ENCODE measurements at places on chromosomes 2 and 18.

GRCh38 chr2:23118894-23119293 lies 266.1 kb upstream of the KLHL29 start:
- DNase-seq = no peak

DNA sequence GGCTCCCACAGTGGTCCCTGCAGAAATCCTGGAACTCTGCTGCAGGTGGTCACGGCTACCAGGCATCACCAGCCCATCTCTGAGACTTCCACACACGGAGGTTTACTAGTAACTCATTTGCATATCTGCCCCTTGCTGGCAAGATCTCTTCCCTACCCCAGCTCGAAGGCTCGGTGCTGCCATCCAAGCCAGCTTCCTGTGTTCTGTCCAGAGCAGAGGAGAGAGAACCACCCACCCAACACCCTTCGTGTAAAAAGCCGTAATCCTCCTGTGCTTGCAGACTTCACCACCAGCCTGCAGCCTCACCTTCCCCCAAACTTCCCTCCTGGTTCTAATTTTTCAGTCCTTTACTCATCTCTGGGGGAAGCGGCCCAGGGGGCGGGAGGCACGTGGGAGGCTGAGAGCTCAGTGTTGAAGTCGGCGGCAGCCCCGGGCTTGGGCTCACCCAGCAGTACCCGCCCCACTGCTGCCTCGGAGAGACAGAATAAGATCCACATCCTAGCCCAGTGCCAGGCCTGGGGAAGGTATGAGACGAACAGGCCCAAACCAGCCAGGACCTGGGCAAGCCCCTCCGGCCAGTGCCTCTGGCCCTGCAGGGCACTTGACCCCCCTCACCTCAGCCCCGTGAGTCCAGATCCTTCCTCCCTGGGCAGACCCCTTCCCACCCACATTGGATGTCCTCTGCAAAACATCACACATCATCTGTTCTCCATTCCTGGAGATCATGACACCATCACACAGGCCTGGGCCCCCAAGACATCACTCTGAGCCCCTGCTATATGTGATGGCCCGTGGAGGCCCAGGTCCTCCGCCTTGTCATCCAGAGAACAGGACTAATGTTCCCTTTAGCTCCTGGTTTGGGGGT lies 145.8 kb upstream of the ID2 start:
- DNase-seq = no peak

GRCh38 chr18:22604986-22605421 lies 187.3 kb upstream of the CTAGE1 start:
- no peak for DNase-seq

GRCh38 chr18:8329186-8329771 lies 280.0 kb upstream of the RAB12 start:
- no peak for DNase-seq

- DNase-seq = no peak
Observed at GRCh38 chr2:189402932-189403331, 38.3 kb upstream of the WDR75 start.

DNA sequence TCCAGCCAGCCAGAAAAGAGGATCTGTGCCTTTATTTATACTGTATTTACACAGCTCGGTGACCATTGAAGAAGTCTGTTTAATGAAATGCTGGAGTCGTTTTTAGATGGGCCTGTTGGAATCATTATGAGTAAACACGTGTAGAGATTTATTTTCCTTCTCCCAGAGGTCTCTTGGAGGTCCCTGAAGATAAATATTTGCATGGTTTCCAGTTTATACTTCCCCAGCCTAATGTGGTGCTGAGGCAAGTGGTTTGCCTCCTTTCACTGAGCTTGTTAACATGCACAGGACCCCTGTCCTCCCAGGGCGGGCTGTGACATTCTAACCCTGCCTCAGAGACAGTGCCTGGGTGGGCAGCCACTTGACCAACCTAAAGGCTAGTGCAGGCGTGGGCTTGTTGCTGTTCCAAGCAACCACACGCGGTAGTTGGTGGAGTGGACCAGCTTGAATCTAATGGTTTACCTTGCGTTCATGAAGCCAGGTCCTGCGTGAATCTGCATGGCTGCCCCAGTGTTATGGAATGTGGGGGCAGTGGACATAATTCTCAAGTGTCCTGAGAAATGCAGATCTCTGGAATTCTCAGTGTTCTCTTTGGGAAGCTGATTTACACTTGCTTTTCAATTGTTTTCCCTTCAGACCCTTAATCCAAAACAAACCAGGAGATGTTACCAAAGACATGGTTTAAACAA lies 130.2 kb upstream of the DLX2 start:
- DNase-seq = no peak

DNA sequence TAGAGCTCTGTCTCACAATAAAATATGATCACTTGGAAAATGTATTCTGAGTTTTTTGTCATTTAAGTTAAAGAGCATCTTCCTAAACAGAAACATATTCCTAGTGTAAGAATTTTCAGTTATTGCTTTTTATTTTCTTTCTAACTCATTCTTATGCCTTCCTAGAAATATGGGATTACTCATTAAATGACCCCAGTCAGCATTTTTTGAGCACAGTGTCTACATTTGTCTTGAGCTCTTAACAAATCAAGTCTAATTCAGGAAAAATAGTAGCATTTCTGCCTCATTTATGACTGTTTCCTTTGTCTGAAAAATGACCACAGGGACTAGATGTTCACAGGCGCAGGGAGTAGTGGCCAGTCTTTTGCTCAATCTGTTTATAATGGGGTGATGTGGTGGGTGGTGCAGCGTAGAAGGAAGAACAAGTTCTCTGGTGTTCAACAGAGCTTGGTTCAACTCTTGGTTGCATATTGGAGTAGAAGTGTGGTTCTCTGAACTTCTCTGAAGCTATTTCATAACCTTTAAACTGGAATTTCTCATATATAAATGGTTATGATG lies 267.1 kb downstream of the CYRIA start:
- DNase-seq = no peak

DNA sequence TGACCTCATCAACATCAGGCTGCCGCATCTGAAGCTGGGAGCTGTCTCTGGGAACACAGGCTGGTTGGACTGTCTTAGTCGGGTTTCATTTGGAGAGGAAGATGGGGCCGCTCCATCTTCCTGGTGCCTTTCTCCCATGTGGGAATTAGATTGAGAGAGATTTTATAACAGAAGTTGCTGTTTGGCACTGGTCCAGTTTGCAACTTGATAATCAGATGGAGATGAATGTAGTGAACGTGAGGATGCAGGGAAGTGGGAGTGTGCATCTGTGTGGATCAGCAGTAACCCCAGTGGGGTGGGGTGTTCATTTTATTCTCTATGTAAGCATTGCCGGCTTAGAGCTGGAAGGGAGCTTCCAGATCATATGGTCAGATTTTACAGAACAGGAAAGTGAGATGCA lies 250.9 kb downstream of the DCDC2C start:
- no peak for DNase-seq

DNA sequence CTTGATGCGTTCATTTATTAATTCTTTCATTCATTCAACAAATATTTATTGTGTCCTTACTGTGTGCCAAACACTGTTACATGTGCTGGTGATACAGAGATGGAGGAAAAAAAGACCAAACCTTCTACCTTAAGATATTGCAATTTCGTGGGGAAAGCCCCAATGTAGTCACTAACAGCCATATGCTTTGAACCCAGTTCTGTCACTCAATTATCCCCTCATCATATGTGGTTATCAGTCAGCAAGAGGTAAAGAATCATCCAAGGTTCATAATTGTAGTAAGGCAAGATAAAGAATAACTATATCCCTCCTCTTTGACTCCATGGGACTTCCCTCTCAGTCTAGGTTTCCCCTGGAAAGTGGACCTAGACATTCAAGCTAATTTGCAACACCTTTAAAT lies 1185.6 kb upstream of the CELF4 start:
- no peak for DNase-seq

- DNase-seq = no peak
Observed at GRCh38 chr2:75108937-75109482, 90.3 kb downstream of the TACR1 start.

- DNase-seq = no peak
Observed at GRCh38 chr2:142822190-142822589, 55.3 kb upstream of the KYNU start.

GRCh38 chr2:71466301-71467179 lies 13.2 kb downstream of the DYSF start:
- DNase-seq = no peak

DNA sequence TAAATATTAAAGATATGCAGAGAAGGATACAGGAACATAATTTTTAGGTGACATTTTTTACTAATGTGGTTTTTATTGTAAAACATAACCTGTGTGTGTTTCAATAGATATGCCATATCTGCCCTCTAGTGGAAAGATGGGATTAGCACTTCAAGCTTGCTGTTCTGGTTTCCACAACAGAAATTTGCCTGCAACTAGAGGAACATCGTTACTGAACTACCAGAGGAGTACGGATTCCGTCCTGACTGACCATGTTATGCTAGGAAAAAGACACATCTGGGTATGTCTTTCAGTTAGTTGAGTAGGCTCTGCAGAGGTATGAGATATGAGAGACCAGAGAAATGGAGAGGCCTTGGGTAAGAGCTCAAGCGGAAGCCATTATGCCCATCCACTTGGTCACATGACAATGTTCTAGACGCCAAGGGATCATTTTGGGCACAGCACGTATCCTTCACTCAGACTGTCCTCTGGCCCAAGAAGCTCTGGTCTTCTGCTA lies 104.9 kb downstream of the MBD2 start:
- peak; percentile 43 for DNase-seq

GRCh38 chr2:217826520-217826919 lies 176.3 kb downstream of the TNS1 start:
- DNase-seq = no peak

DNA sequence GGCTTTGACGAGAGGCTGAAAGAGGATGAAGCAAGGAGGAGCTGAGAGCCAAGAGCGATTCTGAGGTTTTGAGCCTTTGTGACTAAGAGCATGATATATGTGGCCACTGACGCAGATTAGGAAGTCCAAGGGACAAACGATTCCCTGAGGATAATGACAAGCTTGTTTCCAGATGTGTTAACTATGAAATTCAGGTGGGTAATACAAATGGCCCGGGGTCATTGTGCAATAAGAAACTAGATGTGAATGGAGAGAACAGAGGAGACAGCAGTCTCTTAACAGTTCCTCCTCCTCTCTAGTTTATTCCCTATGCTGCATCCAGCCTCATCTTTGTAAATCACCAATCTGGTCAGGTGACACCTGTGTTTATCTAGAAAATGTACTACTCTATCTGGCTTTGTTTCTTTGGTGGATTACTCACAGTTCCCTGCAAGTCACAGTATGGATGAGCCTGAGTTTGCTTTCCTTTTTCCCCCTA lies 84.2 kb downstream of the SOCS6 start:
- no peak for DNase-seq

DNA sequence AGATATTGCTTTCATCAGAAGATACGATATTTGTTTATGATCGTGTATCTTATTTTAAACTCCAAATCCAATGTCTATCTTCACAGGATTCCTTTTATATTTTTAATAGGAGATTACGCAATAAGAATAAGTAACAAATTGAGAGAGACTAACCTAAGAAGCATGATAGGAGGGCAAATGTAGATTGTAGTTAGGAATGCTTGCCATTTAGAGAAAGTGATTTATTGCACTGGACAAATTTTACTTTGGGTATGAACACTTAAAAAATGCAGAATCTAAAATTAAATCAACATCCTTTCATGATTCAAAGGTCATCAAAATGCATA lies 563.4 kb upstream of the POU3F3 start:
- no peak for DNase-seq

DNA sequence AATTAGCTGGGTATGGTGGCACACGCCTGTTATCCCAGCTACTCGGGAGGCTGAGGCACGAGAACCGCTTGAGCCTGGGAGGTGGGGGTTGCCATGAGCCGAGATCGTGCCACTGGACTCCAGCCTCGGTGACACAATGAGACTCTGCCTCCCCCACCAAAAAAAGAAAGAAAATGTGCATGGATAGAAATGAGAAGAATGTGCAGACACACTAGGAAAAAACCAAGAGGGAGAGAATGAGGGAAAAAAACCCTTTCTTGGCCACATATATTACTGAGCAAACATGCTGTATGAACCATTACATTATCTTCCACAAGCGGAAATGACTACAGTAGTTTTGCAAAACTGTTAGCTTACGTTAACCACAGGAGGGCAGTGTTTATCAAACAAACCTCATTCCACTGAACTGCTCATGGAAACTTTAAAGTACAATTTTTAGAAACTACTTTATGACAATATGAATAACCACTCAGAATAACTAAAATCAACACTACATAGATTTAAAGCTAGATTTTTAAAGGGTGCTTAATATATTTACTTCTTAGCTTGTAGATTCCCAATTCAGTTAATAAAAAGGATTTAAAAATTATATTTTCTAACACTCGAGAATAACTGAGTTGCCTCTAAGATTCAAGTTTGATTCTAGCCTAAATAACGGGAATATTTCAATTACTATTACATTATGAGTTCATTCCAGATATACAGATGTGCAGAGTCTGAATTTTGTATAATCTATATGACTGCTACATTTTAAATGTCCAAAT lies 26.4 kb downstream of the ASXL2 start:
- peak; percentile 82 for DNase-seq

GRCh38 chr18:58887613-58887963 lies 22.9 kb downstream of the ZNF532 start:
- peak; percentile 18 for DNase-seq

- no peak for DNase-seq
Observed at GRCh38 chr2:85913884-85914881, 25.4 kb upstream of the ST3GAL5 start.

GRCh38 chr2:208025814-208026184 lies 472 bp upstream of the PLEKHM3 start:
- DNase-seq = peak; percentile 44

- DNase-seq = no peak
Observed at GRCh38 chr2:239026711-239027361, 179.0 kb downstream of the TWIST2 start.

DNA sequence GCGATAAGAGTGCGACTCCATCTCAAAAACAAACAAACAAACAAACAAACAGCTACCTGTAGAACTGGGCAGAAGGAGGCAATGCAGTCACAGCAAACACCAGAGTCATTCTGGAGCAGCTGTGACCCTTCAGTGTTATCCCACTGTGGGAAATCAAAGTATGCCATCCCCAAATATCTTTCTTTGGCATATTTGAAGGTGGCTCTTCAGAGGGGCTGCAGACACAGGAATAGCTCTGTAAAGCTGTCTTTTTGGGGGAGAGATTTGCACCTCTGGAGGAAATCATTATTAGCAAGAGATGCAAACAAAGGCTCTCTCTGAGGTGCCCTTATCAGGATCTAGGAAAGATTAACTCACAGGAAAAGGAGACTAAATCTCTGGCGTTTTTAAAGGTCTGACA lies 98.5 kb upstream of the XPO1 start:
- DNase-seq = no peak

DNA sequence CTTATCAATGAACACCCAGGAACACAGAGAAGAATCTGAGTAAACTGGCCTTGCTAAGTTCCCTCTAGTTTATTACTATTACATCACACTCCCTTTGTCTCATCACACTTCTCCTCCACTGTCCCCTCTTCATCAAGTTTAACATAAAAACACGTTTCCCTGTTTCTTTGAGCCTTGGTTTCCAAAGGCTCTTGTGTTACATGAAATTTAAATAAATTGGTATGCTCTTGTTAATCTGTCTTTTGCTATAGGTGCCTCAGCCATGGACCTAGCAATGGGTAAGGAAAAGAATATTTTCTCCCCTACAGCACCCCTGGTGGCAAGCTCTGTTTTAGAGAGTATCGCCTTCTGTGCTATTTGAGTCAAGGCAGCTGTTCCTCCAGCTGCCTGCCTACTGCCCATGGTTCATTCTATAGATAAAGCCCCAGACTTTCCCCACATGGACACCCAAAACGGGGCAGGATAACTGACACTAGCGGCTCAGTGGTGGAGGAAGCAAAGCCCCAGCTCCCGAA lies 31.8 kb downstream of the TGIF1 start:
- DNase-seq = peak; percentile 37

All from CD4-positive, alpha-beta T cell treated with Interleukin-21 for 1 hour (primary cell).